NCI-H1105 treated with DMSO at 0.1 percent for 48 hours (cell line): ENCODE measurements at places on chromosomes 2 and 18.
A peak's percentile ranks its signal among the peaks of the same experiment; 100 is the strongest.

- DNase-seq = peak; percentile 72
These were observed 484.7 kb upstream of the NRP2 start for GRCh38 chr2:205197468-205198139.

DNA sequence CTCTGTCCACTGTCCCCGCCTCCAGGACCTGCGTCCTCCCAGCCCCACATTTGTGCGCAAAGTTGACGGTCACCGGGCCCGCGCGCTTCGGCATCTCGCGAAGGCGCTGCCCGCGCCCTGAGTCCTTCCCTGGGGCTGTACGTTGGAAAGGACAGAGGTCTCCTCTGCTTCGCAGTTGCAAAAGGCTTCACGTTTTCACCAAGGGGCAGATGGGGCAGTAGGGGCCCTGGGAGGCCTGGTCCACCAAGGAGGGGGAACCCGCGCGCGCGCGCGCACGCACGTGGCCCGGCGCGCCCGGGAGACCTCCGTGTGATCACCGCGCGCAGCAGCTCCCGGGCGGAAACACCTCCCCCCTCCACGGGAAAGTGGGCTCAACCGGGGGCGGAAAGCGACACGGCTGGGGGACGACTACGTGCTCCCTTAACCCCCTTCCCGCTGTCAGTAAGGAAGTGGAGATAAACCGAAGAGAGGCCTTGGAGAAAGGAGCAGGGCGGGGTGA is 21.9 kb downstream of the TEX44 start:
- no peak for DNase-seq

- DNase-seq = peak; percentile 80
These were observed 112.9 kb upstream of the ATP8B1 start for GRCh38 chr18:57915865-57916582.

DNA sequence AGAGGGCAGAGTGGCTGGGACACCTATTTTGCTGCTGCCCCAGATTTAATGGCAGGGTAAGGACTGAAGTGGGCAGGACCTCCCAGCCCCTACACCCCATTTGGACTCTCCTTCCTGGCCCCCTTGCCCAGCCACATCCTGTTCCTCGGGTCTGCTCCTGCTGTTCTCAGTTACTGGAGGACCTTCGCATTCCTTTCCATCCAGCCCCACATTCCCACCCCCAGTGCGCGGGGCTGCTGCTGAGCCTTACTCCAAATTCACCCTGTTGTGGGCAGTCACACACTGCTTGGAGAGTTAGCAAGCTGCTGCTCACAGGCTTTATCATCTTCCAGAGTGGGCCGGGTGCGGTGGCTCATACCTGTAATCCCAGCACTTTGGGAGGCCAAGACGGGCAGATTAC is 75.2 kb upstream of the SLC14A2 start:
- no peak for DNase-seq

DNA sequence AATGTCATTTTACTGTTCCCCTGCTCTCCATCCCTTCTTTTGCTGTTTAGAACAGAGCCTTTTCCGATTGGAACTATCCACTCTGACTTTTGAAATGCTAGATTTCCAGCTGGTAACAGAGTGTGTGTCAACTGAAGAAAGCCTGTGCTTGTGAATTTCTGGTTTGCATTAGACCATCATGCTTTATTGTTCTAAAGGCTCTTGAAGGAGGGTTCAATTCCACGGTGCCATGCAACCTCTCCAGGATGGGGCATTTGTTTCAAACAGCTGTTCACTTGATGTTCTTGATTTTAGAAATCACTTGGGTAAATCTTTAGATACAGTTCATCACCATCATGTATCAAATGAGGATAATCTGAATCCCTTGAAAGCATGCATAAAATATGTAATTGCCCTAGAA is 156.7 kb downstream of the QPCT start:
- no peak for DNase-seq

DNA sequence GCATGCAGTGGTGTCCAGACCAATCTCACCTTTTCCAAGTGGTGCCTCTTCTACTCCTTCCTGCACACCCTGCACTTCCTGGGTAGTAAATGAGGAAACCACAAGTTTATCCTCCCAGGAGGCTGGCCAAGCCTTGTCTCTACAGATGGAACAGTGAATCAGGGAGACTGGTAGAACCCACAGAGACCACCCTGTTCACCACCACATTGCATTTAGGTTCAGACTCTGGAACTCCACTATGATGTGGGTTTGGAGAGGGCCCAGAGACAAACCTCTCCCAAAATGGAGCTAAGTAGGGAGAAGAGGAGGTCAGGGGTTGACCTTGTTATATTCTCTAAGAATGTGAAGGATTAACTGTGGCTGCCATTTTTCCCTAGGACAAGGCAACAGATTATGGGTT is 102.8 kb upstream of the FZD7 start:
- DNase-seq = no peak

DNA sequence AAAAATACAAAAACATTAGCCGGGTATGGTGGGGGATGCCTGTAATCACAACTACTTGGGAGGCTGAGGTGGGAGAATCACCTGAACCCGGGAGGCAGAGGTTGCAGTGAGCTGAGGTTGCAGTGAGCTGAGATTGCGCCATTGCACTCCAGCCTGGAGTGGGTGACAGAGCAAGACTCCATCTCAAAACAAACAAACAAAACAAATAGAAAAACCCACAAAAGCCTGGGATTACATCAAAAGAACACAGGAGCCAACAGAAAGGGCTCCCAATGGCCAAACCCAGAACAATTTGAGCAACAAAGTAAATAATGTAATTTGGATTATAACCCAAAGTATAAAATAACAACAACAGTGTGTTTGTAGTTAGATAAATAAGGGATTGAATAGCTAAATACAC is 159.8 kb downstream of the UXS1 start:
- DNase-seq = no peak

GRCh38 chr2:174704642-174705041 is 59.6 kb downstream of the CHRNA1 start:
- DNase-seq = no peak

GRCh38 chr2:36982467-36982866 is 16.1 kb upstream of the STRN start:
- DNase-seq = no peak

GRCh38 chr2:26640331-26640745 is 828 bp downstream of the CIB4 start:
- DNase-seq = no peak

GRCh38 chr18:39990540-39990939 is 1964.5 kb upstream of the PIK3C3 start:
- DNase-seq = no peak

DNA sequence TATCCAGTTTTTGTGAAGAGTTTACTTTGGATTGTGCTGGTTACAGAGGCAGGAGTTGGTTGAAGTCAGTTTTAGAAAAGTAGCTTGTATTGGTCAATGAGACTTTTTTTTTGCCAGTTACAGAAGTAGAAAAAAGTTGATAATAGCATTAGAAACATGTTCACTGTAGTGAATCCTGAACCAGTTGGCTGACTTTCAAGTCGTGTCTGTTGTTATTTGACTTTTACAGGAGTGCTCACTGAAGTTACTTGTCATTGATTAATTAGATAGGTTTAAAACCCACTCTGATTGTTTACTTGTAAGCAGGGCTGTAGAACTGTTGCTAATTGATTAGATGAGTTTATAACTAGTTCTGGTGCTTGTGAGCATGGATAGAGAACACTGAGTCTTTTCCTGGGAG is 312.0 kb upstream of the VWC2L start:
- DNase-seq = no peak

DNA sequence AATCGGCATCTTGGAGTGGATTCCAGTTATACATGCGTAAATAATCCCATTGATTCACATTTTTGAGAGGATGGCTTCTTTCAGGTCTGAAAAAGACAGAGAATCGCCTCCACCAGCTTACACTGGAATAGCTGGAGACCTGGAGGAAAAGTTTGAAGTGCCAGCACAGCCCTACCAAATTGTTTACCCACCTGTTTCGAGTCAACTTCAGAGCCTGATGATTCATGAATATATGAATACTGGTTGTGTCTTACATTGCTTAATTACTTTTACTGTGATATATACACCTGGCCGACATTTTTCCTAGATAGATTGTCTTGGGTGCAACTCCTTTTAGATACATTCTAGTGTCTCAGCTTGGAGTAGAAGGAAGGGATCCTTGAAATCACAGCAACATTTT is 335 bp upstream of the NCKAP5 start:
- DNase-seq = no peak

- DNase-seq = peak; percentile 81
These were observed at the start of gene ATP8B1 for GRCh38 chr18:57803103-57803969. Gene ATP8B1 (minus strand): TSS chr18:57803315. CDS start chr18:57731807, 71,508 bp downstream.

DNA sequence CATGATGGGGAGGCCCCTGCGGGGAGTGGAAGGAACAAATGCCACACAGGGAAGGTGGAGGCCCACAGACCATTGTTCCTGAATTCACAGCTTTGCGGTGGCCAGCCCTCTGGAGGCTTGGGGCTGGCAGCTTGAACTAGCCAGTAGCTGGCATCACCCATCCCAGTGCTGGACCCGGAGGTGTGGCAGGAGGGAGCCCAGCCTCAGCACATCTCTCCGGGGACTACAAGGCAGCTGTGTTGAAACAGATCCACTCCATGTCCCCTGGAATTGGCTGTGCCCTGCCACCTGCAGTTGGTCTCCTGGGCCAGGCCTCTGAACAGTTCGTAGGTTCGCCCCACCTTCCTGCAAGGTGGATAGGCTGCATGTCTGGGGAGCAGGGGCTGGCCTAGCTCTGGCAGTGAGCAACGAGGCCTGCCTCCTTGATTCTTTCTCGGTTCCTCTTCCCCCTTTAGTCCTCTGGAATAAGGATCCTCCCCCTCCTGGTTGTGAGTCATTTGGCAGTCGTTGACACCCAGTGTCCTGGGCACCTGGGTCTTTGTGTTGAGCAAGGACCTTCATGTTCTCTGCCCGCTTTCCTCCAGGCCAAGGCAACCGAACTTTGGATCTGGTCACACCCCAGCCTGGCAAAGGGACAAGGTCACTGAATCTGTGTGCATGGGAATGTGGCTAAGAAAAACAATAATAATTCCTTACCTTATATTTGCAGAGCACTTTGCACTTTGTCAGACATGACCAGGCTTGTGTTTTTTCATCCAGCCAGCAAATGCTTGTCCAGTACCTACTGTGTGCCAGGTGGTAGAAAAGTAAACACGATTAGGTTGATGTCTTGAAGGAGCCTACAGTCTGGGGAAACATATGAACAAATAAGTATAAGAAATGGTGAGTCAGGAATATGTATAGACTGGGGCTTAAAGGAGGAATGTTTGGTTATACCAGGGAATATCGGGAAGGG is 55.0 kb upstream of the MCFD2 start:
- DNase-seq = no peak

DNA sequence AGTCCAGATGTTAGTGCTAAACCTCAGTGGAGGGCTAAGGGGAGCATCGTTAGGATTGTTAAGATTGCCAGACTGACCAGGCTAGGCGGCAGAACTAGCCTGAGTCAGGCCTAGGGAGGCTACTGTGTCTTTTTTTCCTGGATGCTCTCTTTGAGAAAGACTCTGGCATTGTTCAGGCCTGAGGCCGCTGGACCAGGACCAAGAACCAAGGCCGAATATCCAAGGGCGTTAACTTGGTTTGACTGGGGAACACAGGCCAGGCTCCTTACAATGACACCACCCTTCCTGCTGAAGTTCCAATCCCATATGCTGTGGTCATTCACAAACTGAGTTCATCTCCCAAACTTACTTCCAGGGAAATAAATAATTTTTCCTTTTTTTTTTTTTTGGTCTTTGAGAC is 10.6 kb downstream of the HTRA2 start:
- DNase-seq = no peak

DNA sequence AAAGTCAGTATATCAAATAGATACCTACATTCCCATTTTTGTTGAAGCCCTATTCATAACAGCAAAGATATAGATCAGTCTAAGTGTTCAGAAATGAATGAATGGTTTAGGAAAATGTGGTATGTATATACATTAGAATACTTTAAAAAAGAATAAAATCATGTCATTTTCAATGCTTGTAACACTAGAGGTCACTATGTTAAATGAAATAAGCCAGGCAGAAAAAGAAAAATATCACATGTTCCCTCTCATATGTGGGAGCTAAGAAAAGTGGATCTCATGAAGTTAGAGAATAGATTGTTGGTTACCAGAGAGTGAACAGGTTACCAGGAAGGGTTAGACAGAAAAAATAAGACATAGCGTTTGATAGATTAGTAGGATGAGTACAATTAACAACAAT is 1111.0 kb upstream of the SLC39A10 start:
- no peak for DNase-seq
